ENCODE measurements at places on chromosomes 4 and X.

GRCh38 chrX:13699183-13699826 is 10.4 kb downstream of the RAB9A start:
- no peak for DNase-seq

DNA sequence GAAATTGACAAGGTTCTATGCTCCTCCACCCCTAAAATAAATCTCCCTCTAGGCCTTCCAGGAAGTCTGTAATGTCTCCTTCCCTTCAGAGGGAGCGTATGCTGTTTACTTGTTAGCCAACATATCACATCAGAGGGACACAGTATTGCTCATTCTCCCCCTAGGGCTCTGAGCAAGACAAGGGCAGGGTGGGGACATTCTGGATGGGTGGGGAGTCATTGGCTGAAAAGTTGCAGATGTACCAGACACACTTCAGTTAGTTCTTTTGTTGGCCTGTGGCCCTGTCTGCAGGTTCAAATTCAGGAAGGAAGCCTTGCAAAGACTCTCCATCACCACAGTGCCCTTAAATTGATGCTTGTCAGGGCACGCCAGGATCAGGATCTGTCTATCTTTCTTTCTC is 106.3 kb upstream of the TEX13D start:
- DNase-seq = no peak

- DNase-seq = no peak
Observed at GRCh38 chrX:33207056-33207455, 4.3 kb downstream of the DMD start.

DNA sequence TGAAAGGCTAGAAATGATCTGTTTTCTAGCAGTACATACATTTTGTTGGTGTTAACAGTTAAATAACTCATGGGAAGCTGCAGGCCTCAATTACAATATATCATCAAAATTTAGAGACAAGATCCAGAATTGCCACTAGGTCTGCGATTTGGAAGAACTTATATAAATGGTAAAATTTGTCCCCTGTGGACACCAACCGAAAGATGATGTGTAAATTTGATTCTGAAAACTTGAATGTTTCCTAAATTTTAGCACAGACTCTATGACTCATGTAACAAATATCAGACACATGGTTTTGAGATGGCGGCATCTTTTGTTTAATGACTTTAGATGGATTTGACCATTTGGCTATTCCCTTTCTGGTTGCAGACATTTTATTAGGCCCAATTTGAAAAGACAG is 6.0 kb upstream of the HPGDS start:
- DNase-seq = no peak

- no peak for DNase-seq
Observed at GRCh38 chr4:126298271-126298670, 983.5 kb downstream of the FAT4 start.

DNA sequence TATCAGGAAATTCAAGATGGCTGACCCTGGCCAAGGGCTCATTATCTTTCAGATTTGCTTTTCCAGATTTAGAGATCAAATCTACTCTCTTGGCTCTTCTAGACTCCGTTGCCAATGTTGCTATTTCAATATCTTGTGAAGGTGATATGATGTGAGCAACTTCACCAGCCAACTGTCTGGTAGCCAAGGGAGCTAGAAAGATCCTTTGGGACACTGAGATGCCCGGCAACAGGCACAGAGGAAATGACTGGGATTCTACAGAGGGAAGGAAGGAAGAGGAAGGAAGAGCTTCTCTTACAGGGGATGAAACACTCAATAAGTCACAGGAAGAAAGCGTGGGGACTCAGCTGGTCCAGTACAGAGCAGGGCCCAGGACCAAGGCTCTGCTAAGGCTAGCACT is 121.9 kb upstream of the GPC4 start:
- DNase-seq = no peak

- DNase-seq = no peak
Observed at GRCh38 chr4:167587361-167587760, 353.1 kb upstream of the SPOCK3 start.

DNA sequence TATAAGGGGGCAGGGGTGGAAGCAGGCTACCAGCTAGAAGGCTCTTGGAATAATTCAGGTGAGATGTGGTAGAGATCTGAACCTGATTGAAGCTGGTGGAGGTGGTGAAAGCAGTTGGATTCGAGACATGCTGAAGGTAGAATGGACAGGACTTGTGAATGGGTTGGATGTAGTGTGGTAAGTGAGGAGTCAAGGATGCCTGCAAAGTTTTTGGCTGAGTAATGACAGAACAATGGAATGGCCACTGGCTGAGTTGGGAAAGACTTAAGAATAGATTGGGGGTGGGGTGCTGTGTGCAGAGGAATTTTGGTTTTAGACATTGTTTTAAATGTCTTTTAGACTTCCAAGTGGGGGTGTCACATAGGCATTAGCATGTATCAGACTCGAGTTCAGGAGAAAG is 33.5 kb downstream of the HPF1 start:
- no peak for DNase-seq

DNA sequence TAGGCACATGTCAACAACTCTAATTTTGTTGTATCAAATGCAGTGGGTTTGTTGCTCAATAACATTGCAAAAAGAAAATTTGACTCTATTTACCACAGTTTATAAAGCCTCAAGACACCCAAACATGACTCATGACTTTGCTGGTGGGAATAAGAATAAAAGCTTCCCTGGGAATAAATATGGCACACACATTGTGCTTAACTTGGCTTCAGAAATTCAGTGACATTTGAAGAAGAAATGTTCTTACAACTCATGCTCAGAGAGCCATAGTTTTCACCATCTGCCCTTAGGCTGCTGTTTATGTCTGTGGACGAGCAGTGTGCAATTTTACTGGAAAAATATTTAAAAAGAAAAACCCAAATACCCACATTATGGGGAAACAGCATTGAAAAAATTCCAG is 60.9 kb downstream of the SPATA18 start:
- DNase-seq = no peak

- DNase-seq = peak; percentile 59
Observed at GRCh38 chr4:177441061-177441802, 1.0 kb downstream of the AGA start.

GRCh38 chr4:2288051-2288541 is 26.2 kb upstream of the MXD4 start:
- DNase-seq = no peak

GRCh38 chr4:173498023-173498422 is 32.0 kb downstream of the HAND2 start:
- no peak for DNase-seq

DNA sequence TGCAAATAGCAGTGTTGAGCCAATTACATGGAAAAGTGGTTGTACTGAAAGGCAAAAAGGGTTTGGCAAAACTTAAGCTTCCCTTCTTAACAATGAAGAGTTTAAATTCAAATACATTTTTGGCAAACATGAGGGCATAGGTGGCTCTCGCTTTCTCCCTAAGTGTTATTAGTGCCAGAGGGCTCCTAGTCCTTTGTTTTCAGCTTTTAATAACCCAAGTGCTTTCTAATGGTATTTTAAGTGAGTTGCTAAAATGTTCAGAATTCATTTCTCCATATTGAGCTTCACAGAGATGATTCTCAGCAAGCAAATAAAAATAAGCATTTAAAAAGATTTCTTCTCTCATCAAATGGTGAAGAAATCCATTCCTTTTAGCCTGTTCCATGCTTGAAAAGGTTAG is 123.7 kb downstream of the HS6ST2 start:
- DNase-seq = no peak

DNA sequence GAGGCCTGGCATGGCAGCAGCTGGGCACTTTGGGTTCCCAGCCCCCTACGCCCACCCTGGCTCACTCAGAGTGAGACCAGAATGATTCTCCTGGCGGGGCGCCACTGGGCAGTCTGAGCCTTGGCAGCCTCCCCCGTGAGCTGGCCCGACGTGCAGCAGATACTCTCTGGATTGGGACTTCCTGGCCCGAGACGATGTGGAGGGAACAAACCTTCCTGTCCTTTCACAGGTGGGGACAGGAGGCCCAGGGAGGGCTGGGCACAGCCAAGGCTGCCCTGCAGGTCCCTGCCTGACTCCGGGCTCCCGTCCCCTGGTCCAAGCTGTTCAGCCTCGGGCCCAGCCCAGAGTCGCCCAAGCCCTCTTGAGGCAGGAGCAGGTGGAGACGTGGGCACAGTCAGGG is 17.9 kb upstream of the ADD1 start:
- DNase-seq = no peak

GRCh38 chrX:14412686-14413085 is 116.7 kb upstream of the GLRA2 start:
- DNase-seq = no peak

DNA sequence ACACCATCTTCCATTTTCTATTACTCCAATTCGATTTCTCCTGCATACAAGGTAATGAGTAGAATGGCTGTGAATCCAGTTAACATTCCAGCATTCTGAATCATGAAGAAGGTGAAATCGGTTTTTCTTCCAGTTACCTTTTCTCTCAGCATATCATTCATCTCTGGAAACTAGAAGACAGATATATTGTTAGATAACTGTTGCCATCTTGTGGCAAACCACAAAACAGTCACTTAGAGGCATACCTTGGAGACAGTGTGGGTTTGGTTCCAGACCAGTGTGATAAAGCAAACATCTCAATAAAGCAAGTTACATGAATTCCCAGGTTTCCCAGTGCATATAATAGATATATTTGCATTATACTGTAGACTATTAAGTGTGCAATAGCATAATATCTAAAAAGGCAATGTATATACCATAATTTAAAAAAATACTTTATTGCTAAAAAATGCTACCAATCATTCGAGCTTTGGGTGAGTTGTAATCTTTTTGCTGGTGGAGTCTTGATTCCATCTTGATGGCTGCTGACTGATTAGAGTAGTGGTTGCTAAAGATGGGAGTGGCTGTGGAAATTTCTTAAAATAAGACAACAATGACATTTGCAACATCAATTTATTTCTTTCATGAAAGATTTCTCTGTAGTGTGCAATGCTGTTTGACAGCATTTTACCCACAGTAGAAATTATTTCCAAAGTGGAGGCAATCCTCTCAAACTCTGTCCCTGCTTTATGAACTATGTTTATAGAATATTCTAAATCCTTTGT is 82.1 kb downstream of the SLC39A8 start:
- no peak for DNase-seq

DNA sequence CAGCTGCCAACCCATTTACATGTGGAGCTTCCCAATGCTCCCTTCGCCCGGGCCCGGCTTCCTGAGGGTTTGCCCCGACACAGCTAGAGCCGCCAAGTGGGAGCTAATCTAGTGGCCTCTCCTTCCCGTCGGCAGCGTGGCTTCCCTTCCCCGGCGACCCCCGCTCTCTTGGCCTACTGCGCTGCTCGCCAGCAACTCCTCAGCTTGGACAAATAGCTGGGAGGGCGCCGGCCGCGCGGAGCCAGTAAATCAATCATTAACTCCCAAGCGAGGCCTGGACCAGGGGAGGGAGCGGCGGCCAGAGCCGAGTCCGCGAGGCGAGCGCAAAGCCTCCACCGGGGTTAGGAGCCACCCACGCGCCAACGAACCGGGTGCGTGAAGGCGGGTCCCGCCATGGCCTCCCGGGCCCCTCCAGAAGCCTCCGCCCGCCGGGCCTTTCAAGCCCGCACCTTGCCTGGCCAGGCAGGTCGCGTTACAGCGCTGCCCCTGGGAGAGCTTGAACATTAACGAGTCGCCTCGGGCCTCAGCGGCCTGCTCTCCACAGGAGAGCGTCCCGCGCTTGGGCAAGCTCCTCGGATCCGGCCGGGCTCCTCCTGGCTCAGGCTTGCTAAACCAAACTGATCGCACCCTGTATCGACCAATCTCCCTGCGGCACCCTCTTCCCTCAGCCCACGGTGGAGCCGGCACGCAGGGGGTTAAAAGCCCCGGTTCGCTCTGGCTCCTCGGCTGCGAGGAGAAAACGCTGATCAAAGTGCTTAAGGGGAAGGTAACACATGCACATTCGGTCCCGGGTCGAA is 10.6 kb upstream of the BCOR start:
- no peak for DNase-seq

GRCh38 chrX:7263330-7263729 is 115.4 kb upstream of the PUDP start:
- DNase-seq = no peak

Measured in SIG-M5 (cell line).